IPS-NIHi11 (cell line): ENCODE measurements at places on chromosomes 1 and 21.

GRCh38 chr1:200992382-200993048 is 31.0 kb downstream of the KIF21B start:
- no peak for DNase-seq

- DNase-seq: no peak
Observed at GRCh38 chr1:231808990-231809389, 182.4 kb downstream of the DISC1 start.

DNA sequence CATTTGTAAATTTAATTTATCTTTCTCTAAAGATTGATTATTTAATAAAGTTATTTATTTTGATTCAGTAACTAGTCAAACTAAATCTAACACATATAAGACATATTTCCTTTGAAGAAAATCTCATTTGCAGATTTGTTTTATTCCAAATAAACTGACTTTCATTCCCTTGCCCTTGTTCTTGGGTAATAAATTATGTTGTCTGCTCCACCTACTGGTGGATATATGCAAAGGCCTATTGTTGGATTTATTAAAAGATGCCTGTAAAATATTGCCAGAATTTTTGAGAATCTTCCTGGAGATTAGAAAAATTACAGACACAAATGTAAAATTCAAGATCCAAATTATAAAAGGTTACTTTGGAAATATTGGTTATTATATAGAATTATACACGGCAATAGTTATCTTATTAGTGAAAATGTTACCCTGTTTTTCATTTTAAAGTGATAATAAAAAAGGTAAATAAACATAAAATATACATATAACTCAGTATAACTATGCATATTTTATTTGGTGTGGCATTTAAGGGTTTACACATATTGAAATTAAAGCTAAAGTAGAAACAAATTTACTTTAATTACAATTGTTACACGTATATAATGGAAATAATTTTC is 116.1 kb downstream of the SPATA17 start:
- no peak for DNase-seq

DNA sequence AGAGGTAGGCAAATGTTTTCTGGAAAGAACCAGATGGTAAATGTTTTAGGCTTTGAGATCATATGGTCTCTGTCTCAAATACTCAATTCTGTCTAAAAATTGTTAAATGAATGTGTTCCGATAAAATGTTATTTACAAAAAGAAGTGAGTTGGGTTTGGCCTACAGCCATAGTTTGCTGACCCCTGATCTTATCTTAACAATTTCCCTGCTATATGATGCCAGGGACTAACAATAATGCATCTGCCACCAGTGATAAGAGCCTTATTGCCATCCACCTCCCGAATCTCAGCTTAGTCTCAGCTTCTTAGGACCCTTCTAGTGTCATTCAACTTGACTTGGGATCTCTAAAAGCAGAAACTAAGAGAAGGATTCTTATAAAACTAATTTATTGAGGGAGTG is 208.5 kb upstream of the ADGRL2 start:
- DNase-seq: no peak

DNA sequence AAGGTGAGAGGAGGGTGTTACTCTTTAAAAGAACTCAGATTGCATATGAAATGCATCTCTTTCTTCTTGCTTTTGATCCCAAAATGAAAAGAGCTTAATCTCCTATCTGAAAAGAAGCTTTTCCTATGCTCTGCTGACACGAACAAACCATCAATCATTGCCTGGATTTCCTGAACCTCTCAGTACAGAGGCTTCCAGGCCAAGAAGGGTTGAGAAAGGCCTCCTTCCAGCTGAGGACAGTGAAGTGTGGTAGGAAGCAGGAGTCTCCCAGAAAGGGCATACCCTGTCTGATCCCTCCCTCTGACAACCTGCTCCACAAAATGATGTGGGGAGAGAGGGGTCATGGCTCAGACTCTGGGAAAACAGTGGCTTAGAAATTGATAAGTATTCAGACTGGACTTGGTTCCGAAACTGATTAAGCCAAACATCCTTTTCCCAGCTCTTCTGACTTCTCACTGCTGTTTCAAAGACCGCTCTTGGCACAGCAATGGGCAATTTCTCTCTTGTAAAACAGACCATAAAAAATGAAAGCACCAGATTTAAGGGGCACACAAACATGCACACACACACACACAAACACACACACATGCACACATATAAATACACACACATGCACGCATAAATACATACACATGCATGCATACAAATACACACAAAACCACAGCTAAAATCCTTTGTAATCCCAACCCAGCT is 310.3 kb downstream of the SIPA1L2 start:
- no peak for DNase-seq
